ENCODE measurements at places on chromosomes 11 and 22. TPM values are rescaled to one million over a fixed set of nuclear protein-coding genes. Genes with fewer than 3 reads are reported as not detected.

Gene RCOR2
- 3.8 TPM for total RNA-seq

Gene SAA4
- not detected for total RNA-seq

Gene SLC29A2
- total RNA-seq: 2.6 TPM

GRCh38 chr11:66708094-66708493 lies 20.9 kb downstream of the SPTBN2 start:
- DNase-seq: no peak

GRCh38 chr11:130692220-130692619 lies 224.1 kb downstream of the SNX19 start:
- DNase-seq: no peak

DNA sequence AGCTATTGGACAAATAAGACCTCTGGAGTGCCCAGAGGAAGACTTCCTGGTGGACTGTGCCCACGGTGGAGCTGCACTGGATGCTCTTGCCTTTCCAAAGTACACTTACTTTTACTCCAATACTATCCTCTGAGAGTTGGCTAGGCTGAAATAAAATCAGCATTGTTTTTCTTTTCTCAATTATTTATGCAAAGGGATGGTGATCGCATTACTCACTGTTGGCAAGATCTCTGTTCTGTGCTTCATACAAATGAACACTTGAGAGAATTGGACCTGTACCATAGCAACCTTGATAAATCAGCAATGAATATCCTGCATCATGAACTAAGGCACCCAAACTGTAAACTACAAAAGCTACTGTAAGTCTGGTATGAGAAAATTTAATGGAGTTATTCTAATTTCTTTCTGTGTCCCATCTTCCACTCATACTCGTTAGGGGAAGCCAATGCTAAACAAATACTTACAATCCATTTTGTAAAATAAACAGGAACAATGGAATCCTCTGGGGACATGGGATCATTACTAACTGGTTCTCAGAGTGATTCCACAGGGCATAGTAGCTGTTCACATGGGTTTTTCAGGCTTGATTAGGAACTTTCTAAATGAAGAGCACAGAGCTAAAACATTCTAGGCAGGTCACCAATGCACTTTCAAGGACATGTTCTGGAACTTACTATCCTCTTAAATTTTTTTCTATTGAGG lies 26.3 kb downstream of the NLRP14 start:
- DNase-seq: no peak

GRCh38 chr11:44912270-44912987 lies 38.3 kb downstream of the TP53I11 start:
- no peak for DNase-seq

- no peak for DNase-seq
Observed at GRCh38 chr11:79236541-79236971, 204.3 kb downstream of the TENM4 start.

All from chondrocyte (in vitro differentiated cells).